ENCODE measurements at places on chromosomes 5 and 9.

- no peak for DNase-seq
Observed at GRCh38 chr9:17487467-17487866, 91.4 kb upstream of the SH3GL2 start.

DNA sequence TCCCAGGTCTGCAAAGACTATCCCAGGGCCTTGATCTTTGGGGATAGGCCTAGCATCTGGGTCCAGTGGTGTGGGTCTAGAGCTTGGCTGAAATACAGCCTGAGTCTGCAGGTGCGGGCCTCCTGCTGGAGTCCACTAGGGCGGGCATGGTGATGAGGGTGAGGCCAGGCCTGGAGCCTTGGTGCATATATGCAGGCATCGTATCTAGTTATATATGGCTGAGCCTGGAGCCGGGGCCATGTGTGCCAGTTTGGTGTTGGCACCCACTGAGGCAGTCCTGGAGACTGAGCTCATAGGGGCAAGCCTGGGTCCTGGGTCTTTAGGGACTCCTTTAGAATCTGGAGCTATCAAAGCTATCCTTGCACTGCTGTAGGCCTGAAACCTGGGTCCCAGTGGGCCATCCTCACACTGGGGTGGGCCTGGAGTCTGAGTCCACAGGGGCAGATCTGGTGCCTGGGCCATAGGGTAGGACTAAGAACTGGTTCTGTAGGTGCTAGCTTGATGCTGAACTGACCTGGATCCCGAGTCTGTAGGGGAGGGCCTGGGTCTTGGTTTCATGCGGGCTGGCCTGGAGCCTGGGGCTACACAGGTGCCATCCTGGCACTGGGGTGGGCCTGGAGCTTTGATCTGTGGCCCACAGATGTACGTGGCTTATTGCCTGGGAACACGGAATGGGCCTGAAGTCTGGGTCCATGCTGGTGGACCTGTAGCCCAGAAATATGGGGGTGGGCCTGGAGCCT, 346.5 kb upstream of the MEF2C start:
- no peak for DNase-seq

- no peak for DNase-seq
Observed at GRCh38 chr9:129236441-129237145, 58.5 kb upstream of the IER5L start.

GRCh38 chr5:38715696-38716095, 130.1 kb upstream of the OSMR start:
- DNase-seq = peak; percentile 38

GRCh38 chr9:82367016-82367415, 378.4 kb downstream of the SPATA31D1 start:
- DNase-seq = no peak

DNA sequence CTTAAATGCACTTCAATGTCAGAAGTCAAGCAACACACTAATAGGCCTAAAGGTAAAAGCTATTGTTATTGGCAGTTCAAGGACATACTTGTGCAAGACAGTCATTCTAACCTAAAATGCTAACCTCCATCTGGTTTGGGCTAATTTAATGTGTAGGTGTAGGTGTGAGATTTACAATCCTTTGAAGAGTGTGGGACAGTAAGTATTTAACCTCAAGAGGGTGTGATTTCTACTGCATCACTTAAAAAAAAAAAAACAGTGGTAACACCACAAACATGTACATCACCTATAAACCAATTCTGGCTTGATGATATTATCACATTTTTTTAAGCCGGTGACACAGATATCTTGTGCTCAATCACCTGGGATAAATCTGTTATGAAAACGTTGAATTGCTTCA, 127.5 kb upstream of the MEF2C start:
- no peak for DNase-seq

GRCh38 chr5:175745210-175745609, 87.3 kb downstream of the HRH2 start:
- no peak for DNase-seq

GRCh38 chr5:98206566-98206965, 566.9 kb upstream of the RGMB start:
- DNase-seq = no peak

GRCh38 chr5:103224118-103224893, 34.3 kb upstream of the MACIR start:
- peak; percentile 63 for DNase-seq

DNA sequence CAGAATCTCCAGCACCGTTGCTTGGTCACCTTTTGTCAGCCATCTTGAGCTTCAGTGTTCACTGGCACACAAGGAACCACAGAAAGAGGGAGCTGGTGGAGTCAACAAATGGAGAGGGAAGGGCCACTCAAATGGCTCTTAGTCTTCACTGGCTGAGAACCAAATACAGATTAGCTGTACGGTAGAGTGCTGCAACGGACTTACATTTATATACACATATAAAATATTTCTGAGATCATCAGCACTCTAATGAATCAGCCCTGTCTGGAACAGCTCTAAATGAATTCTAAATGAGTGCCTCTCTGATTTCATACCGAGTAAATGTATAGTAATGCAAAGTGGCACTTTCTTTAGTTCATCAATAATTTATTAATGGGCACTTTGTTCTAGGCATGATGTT, 24.8 kb downstream of the KCTD16 start:
- DNase-seq = no peak

DNA sequence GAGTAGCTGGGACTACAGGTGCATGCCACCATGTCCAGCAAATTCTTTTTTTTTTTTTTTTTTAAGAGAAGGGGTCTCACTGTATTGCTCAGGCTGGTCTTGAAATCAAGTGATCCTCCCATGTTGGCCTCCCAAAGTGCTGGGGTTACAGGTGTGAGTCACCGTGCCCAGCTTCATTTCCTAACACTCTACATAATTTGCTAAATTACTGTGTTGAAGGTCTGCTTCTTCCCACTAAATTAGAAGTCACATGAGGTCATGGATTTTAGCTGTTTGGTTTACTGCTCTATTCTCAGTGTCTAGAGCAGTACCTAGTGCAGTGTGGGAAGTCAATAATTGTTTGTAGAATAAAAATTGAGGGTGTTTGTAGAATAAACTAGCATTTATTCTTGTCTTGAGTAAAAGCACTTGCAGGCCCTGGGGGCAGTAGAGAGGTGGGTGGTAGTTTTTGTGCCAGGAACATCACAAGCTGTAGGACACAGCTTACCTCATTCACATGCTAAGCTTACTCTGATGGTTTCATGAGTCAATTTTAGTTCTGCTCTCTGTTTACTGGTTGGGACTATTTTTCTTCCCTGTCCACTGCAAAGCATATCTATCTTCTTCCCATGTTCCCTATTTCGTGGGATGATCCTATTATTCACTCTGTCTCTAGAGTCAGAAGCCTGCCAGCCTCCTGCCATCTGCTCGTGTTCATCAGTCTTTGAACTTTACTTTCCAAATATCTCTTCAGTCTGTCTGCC, 7.0 kb downstream of the TEX48 start:
- DNase-seq = no peak

DNA sequence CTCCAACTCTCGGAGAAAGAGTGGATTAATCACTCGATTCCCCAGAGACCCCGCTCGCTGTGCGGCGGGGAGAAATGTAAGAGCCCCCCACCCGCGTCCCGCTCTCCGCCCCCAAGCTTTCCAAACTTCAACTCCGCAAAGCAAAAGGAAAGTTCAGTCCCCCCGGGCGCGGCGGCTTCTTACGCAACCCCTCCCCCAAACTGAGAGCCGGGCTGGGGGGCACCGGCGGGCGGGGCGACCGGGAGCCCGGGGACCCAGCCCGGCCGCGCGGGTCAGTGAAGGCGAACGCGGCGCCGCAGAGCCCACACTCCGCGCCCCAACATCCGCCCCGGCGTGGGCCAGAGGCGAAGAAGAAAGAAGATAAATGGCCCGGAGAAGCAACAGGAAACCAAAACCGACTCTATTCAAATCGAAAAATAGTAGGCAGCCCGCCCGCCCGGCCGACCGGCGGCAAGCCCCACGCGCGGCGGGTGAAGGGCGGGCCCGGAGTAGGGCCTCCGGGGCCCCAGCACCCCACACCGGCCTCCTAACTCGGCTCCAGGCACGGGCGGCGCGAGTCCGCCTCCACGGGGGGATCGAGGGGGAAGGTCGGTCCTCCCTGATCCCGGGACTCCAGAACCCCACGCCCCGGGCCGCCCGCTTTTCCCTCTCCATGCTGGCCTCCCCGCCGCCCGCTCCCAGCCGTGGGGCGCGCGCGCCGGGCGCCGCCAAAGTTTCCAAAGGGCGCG, 720 bp downstream of the NOTCH1 start:
- no peak for DNase-seq

- no peak for DNase-seq
Observed at GRCh38 chr5:55108661-55109060, 6.2 kb downstream of the GZMA start.

GRCh38 chr9:8764051-8764450, 964.5 kb upstream of the DMAC1 start:
- no peak for DNase-seq

GRCh38 chr5:3339092-3339797, 256.4 kb upstream of the IRX1 start:
- no peak for DNase-seq
